ENCODE measurements at places on chromosomes 6 and 20.

DNA sequence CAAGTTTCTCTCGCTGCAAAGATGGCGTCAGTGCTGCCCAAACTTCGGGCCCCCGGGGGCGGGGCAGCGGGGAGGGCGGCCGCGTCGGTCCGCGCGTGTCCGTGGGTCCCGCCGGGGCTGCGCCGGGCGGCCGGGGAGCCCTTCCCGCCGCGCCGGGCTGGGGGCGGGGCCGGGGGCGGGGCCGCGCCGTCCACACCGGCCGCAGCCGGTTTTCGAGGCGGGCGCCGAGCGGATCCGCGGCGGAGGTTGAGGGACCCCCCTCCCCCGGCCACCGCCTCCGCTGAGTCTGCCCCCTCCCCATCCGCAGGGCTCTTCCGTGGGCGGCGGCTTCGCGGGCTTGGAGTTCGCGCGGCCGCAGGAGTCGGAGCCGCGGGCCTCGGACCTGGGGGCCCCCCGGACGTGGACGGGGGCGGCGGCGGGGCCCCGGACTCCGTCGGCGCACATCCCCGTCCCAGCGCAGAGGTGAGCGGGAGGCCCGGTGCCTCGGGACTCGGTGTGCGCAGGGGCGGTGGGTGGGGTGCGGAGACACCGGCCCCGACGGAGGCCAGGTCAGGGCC lies 572 bp downstream of the SLC2A4RG start:
- peak; percentile 28 for DNase-seq

GRCh38 chr6:115969930-115970273 lies 90.8 kb downstream of the FRK start:
- no peak for DNase-seq

DNA sequence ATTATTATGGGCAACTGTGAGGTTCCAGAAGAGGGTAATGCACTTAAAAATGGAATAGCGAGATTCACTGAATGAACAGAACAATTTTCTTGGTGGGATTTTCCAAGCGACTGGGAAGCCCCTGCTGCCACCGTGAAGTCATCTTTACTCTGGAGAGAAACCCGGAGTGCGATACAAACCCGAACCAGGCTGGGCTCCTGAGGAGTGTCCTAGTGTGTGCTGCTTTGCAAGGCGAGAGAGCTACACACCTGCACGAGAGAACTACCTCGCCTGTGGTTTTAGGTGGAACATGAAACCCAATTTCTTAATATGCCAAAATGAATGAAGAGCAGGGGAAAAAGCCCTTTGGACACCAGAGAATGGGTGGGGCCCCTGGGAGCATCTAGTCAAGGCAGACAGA lies 33.5 kb upstream of the DACT2 start:
- DNase-seq, result no peak

DNA sequence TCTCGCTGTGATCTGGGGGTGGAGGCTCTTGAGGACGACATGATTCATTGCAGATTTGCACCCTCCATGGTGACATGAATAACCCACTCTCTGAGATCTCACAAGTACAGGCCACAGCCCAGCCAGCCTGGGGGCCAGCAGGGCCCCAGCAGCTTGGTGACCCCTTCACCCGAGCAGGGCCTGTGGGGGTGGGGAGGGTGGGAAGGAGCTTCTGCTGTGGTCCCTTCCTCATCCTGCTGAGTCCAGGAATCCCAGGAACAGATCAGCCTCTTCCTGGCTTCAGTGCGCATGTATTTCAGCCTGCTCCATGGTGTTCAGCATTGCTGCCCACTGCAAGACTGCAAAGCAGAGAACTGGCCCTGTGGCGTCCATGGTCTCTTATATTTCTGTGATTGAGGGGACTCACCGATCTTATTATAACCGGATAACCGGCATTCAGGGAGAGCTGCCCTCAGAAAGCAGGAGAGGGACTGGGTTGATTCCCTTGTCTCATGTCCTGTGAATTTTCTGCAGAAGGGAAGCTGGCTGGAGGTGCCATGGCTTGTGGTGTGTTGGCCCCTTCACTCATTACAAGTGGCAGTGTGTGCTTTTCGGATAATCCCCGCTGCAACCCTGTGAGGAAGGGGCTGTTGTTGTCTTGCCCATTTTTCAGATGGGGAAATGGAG lies 118.8 kb upstream of the FRMD1 start:
- DNase-seq, result no peak

GRCh38 chr6:20252311-20252710 lies 40.0 kb upstream of the MBOAT1 start:
- DNase-seq, result no peak

DNA sequence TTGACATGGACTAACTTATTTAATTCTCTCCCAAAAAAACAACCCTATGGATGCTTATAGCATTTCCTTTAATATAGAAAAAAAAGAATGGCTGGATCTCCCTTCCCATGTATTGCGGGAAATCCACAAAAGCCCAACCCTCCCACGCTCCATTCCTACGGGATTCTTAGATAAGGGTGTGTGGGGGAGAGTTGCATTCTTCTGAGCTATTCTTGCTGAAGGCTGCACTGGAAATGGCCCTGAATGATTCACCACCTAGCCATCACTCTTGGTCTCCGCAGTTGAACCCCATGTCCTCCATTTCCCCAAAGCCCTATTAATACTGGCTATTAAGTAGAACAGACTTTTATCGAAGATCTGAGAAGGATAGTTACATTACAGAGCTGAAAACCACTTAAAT lies 41.9 kb upstream of the ADGRF5 start:
- DNase-seq, result no peak

DNA sequence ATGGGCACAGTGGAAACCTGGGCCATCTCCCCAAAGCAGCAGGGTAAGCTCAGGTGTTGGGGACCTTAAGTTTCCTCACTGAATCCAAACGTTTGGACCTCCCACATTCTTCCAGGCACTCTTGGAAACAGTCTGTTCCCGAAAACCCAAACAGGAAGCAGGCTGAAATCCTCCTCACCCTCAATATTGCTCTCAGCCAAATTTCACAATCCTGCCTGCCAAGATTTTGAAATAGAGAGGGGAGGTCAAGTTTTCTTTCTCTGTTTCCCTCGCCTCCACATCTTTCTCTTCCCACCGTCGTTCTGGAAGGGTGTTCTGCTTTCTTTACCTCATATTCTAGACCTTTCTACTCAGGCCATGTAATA lies 392.0 kb upstream of the SASH1 start:
- no peak for DNase-seq

DNA sequence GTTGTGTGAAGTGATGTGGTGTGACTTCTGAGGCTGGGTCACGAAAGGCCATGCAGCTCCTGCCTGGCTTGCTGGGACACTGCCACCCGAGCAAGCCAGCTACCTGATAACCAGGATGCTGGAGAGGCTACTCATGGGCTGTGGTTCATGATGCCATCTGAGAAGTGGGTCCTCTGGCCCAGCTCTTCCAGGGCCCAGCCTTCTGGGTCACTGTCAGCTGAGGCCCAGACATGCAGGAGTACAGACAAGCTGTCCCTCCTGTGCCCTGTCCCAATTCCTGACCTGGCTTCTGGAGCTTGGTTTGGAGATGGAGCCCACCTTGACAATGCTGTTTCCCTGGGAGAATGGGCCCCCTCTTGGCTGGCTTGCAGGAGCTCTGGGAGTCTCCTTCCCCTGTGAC lies 87.0 kb downstream of the DHX35 start:
- DNase-seq, result no peak

DNA sequence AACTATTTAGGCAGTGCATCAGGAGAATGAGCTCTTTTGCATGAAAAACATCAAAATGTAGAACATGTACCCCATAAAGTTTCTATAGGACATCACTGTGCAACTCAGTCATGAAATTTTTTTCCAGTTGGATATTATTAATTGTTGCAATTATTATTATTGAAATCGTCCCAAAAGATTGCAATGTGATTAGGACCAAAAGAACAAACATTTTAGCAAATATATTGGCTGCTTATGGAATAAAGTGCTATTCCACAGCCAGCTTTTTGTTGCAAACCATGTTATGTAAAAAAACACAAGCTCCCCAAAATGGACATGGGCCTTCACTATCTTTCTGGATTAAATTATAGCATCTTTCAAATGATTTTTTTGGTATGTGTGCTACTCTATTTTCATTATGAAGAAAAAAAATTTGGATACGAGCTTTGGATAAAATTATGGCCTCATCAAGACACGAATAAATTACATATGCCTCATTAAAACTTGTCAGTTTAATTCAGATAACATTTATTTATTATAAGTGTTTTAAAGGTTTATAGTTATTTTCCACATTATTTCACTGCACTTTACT lies 262.7 kb upstream of the TCF21 start:
- no peak for DNase-seq

- no peak for DNase-seq
Measured at GRCh38 chr6:14754751-14755513, 490.9 kb upstream of the JARID2 start.

- DNase-seq, result no peak
Measured at GRCh38 chr20:34065260-34065659, 46.8 kb downstream of the EIF2S2 start.

- DNase-seq, result no peak
Measured at GRCh38 chr6:168062346-168063289, 16.4 kb downstream of the FRMD1 start.

DNA sequence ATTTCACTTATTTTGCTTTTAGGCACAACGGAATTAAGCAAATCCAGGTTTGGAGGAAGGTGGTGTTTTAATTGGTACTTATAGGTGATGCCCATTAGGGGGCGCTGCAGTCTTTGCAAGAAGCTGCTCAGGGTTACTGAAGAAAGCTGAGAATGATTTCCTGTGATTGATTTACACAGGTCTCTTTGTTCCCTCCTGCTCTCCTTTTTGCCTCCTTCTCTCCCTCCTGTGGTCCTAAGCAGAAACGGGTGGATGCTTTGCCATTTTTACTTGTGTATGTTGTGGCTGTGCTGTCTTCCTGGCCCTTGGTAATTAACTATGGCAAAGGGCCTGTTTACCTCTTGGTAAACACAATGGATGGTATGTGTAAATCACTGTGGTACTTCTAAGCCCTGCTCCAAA lies 97.8 kb downstream of the ANKS1A start:
- DNase-seq, result peak; percentile 85

DNA sequence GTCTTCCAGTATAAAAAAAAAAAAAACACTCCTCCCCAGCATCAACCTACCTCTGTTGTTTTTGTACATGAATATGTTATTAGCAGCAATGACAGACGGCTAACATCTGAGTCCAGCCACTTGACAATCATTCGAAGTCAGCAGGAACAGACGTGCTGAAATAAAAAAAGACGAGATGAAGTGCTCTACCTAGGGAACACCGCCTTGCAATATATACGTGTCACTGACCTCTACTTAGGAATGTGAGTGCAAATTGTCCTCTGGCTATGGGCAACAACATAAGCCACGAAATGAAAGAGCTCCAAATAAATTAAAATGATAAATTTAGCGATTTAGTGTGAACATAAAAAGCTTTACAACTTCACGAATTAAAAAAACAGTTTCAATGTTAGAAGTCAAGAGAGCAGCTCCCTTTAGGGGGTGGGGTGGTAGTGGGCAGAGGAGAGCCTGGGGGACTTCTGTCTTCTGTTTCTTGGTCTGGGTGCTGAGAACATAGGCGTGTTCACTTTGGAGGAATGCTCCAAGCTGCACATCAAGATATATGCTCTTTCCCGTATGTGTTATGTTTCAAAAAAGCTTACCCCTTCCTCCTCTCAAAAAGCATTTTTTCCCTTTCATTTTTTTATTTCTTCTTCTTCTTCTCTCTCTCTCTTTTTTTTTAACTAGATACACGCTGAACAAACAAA lies 23.3 kb downstream of the EDN1 start:
- no peak for DNase-seq

Data from globus pallidus (tissue), 1 donor.